ENCODE measurements at places on chromosomes 2 and 18. TPM values are rescaled to one million over a fixed set of nuclear protein-coding genes. Genes with fewer than 3 reads are reported as not detected.

The MRO gene
- total RNA-seq = not detected

The ALKAL2 gene
- not detected for total RNA-seq

The CYTIP gene
- total RNA-seq = not detected

The CKAP2L gene
- total RNA-seq = 25.2 TPM

The MYO3B gene
- not detected for total RNA-seq

The COL3A1 gene
- 1.3 TPM for total RNA-seq

The TANC1 gene
- total RNA-seq = 99.4 TPM

The SERPINB13 gene
- not detected for total RNA-seq

The SLC9A2 gene
- total RNA-seq = not detected

The RBM44 gene
- 0.44 TPM for total RNA-seq

The ARHGAP28 gene
- 23.4 TPM for total RNA-seq

The TTLL4 gene
- total RNA-seq = 41.0 TPM

The GALNT13 gene
- not detected for total RNA-seq

The STAT4 gene
- total RNA-seq = 0.46 TPM

The ARHGEF4 gene
- total RNA-seq = not detected

The NRP2 gene
- total RNA-seq = 149 TPM

All from endothelial cell of umbilical vein (primary cell).